Activated CD4-positive, CD25-positive, alpha-beta regulatory T cell (primary cell): ENCODE measurements at places on chromosomes 1 and 21.

- no peak for DNase-seq
Observed at GRCh38 chr1:20099533-20099932, 19.8 kb downstream of the PLA2G2D start.

DNA sequence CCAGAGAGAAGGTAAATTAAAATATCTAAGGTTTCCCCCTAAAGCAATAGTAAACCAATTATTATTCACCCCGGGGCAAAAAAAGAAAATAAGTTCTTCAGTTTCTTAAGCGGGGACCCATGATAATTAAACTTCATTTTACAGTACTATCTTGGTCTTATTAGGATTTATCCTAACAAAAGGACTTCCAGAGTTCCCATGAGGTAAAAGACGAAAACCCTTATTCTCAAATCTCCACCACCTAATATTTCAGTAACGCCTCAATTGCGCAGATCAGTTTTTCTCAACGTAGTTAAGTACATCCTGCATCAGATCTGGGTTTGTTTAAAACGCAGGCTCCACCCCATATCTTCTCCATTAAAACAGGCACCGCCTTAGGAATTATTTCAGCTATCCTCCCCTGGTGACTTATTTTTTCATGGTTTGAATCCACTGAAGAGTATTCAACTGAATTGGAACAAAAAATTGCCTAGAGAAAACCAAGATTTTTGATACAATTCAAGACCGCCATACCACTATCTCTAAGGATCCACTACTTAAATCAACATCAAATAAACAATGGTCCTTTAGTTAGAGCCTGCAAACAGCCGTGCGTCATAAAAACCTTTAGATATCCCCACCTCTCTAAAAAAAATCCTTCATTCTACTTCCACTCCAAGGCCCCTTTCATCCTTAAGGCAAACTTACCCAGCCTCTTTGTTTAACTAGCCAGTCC is 1.7 kb downstream of the MCL1 start:
- no peak for DNase-seq

- DNase-seq: no peak
Observed at GRCh38 chr1:246705368-246705767, 18.8 kb upstream of the SCCPDH start.

DNA sequence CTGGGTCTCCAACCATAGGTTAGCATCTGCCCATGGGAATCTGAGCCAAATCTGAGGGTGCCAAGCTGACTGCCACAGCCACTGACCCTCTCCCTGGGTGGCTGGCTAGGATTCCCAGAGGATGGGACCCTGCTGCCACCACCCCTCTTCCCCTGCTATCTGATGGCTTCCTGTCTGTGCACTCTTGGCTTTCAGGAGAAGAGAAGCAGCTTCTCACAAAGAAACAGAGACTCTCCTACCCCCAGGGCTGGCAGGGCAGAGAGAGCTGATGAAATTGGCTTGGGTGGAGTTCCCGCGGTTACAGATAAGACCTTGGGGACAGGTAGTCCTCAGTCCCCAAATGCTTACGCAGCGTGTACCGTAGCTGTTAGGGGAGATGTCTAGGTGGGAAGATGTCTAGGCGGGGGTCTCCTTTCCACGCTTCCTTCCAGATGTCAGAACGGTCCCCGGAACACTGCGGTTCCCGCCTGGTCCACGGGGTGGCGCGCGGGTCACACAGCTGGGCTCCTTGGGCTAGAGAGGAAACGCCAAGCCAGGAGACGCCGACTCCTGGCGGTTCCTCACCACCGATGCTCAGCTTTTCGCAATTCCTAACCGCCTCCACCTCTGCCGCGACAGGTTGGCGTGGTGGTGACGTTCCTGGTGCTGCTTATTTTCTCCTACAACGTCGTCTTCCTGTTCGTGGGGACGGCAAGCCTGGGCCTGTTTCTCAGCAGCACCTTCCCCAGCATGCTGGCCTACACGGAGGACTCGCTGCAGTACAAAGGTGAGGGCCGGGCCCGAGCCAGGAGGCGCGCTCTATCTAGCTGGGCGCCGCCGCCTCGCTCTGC is 40.1 kb downstream of the ELK4 start:
- DNase-seq: peak; percentile 88

DNA sequence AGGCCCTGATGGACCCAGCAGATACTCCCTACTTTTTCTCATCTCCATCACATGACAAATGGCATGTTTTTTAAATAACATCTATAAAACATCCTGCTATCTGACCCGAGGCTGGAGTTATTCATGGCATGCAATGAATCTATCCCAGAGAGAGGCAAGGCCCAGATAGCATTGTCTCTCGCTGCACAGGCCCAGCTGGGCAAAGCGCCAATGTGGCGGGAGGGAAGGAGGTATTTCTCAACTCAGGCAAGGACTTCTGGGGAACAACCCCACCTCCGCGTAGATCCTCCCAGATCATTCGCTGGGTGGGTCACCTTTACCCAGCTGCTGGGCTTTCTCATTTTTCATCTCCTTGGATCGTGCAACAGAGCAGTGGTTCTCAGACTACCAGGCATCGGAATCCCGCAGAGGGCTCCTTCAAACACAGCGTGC is 59.8 kb downstream of the ERG start:
- DNase-seq: no peak

DNA sequence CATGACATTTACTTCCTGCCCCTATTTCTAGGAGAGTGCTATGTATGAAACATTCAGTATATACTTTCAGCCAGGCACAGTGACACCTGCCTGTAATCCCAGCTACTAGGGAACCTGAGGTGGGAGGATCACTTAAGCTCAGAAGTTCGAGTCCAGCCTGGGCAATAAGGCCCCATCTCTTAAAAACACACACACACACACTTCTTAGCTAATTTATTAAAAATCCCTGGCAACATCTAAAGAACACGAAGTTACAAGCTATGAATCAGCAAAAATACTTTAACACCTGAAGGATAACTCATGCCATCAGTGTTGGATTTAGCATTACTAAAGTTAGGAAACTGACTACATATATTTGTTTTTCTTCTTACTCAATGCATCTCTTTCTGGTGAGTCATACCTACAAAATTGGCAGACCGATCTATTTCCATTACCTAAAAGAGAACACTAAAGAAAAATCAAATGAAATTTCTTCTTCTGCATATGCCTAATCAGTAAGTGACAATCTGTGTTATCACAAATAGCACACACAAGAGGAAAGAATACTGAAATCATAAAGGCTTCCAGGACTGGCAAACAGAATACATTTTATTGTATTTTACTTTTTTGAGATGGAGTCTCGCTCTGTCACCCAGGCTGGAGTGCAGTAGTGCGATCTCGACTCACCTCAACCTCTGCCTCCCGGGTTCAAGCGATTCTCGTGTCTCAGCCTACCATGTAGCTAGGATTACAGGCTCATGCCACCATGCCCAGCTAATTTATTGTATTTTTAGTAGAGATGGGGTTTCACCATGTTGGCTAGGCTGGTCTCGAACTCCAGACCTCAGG is 41.4 kb downstream of the RNF115 start:
- no peak for DNase-seq

GRCh38 chr1:62107923-62108322 is 86.7 kb upstream of the L1TD1 start:
- no peak for DNase-seq

DNA sequence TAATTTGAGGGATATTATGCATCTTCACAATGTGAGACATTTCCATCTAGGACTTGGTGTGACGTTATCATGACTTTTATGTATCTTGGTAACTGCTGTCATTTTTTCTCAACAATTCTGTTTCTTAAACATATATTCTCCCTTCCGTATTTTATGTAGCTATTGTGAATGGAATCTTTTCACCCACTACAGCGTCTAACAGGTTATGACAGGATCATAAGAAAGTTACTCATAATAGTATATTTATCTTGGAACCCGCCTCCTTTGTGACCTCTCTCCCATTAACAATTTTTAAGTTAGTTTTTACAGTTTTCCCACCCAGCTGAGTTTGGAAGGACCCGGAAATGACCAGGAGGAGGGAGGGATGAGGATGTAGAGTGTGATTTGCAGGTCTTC is 6.8 kb upstream of the DMRTA2 start:
- no peak for DNase-seq

DNA sequence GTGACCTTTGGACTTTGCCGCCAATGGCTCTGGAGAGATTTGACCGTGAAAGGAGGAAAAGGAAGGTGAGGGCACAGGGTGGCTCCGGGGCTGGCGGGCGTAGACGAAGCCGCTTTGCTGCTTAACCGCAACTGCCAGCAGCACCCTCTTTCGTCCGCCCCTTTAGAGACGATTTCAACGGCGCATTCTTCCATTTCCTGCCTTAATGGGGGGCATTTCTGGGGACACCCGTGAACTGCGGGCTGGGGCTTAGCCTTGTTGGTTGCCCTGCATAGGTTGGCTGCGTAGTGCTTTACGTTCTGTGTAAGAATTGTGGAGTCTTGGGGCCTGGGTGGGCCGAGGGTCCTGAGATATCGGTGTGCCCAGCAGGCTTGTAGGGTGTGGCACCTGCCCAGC is 6.7 kb upstream of the NPHP4 start:
- no peak for DNase-seq
